Stomach (tissue), 19 donors: ENCODE measurements at places on chromosomes 12 and 14. TPM values are rescaled to one million over a fixed set of nuclear protein-coding genes. Genes with fewer than 3 reads are reported as not detected.

DNA sequence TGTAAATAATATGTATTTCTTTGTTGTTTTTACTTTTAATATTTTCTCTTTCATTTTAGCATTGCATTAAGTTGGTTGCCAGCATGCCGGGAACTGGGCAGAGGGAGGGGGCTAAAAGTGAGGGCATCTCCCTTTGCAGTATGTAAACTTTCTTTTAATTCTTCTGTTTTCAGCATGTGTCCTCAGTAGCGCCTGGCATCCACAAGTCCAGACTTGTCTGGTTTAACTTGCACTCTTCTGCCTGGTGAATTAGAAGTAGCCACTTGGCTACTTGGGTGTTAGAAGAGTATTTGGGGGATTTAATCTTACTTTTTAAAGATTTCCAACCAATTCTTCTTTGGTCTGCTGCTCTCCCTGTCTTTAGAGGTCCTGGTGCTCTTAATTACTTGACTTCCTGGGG, 117.2 kb upstream of the SCAF11 start:
- DNase-seq: no peak

- no peak for DNase-seq
Measured at GRCh38 chr12:82665142-82665923, 21.4 kb upstream of the TMTC2 start.

GRCh38 chr12:121811434-121812319, 7.9 kb downstream of the SETD1B start:
- peak; percentile 77 for DNase-seq

DNA sequence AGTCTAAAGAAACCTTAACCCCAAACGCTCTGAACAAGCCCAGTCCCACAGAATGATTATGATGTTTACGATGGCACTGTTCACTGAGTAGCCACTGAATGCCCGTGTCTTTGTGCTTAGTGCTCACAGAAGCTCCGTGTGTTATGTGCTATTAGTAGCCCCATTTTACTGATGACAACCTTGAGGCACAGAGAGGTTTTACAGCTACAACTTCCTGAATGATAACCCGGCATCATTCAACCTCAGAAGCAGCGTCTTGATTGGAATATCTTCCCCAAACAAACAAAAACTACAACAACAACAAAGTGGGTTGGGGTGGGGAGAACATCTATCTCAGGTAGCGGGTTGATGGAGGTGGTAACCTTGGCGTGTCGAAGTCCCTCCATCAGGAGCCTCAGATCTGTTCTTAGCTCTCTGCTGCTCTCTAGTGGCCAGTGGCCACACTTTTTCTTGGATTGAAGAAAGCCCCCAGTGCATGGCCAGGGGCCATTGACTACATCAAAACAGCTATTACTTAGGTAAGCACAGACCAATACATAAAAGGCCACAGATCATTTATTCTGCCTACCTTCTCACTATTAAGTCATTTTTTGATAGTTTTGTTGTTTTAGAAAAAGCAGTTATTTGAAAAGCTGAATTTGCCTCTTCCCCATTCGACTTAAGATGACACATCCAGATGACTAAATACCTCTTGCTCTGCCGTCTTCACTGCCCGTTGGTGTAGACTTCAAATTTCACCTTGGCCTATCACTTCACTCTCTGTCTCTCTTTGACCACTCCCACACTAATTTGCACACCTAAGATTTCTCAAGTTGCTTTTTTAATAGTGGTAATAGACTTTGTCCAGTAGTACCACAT, 376.9 kb downstream of the GALC start:
- peak; percentile 70 for DNase-seq

- DNase-seq: no peak
Measured at GRCh38 chr12:84857525-84858208, 54.9 kb downstream of the SLC6A15 start.

DNA sequence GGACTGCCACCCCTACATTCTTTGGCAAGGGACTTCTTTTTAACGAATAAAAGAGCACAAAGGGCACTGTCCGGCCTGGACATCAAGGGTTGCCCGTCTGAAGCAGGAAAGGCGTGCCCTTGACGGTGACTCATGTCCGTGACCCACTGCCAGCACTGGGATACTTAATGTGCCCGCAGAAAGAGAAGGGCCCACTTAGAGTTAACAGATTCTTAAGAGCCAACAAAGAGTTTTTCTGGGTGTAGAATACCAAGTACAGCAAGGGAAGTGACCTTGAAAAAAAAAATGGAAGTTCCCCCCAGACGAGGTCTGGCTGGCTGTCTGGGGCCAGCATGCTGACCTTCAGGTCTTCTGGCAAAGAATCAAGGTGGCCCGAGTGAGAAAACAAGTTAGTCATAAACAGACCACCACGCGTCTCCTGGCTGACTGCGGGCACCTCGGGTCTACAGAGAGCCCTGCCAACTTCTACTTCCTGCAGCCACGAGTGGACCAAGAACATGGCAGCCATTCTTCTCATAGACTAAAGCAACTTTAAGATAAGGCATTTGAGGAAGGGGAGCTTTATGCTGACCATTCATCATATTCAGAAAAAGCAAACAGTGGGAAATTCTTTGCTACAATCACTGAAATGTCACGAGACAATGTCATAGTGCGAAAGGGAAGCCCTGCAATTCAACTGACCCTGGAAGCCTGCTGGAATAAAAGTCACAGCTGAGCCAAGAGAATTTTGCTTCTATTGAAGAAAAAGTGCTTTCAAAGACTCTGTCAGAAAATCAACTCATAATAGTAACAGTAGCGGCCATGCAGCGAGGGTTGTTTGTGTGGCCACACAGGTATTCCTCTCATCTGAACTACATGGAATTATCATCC, 10.5 kb upstream of the SELPLG start:
- DNase-seq: no peak

DNA sequence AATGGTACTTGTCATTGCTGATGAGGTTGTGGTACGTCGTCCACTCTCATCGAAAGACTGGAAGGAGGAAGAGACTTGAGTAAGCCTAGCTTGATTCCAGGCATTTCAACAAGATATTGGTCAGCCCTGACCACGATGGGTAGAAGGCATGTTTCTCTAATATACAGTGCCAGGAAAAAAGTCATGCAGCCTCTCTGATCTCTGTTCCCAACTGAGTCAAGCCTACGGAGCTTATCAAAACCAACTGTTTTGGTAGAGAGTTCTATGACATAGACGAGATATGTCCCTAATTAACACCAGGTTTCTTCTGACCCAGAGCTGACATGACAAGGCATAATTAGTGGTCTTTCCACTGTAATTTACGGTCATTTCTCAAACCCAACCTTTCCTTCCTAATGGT, 58.5 kb downstream of the NIN start:
- no peak for DNase-seq

GRCh38 chr12:6552140-6552551, 3.7 kb downstream of the IFFO1 start:
- no peak for DNase-seq

DNA sequence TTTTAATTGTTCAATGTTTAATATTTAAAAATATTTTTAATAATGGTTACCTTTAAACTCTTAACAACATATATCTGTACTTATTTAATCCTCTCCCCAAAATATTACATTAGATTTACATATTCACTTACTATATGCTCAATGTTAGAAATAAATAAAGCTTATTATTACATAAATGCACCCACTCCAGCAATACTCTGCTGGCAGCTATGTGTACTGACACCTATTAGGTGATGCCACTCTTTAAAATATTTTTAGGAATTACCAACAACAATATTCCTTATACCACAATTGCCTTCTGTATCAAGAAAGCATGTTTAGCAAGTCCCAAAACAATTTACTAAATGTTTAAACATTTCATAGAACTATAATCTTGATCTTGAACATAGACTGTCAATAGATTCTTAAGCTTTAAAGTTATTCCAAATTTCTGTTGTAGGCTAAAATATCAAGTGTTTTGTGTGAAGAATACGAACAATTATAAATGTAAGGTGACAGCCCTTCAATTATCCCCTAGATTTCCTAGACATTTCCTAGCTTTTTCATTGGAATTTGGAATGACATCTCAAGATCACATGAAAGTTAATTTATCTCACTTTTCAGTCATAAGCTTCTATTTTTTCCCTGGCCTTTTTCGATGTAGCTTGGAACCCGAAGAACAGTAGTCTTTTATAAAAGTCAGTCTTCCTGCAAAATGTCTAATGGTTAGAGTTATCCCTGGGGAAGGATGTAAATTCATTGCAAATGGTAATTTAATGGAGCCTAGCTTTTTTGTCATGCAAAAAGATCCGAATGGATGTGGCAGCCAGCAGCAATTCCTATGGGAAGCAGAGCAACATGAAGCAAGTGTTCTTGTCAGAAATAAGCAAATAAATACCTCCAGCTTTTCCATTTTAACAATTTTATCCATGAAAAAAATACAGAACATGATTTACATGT, 907.5 kb upstream of the ATXN7L3B start:
- no peak for DNase-seq

GRCh38 chr12:117714203-117714602, 254.6 kb downstream of the KSR2 start:
- DNase-seq: no peak

GRCh38 chr12:116368196-116369194, 91.0 kb upstream of the MED13L start:
- peak; percentile 89 for DNase-seq

GRCh38 chr12:11727133-11727664, 77.7 kb downstream of the ETV6 start:
- DNase-seq: no peak

- DNase-seq: peak; percentile 73
Measured at GRCh38 chr12:93376436-93377251, 1.1 kb upstream of the NUDT4 start.

DNA sequence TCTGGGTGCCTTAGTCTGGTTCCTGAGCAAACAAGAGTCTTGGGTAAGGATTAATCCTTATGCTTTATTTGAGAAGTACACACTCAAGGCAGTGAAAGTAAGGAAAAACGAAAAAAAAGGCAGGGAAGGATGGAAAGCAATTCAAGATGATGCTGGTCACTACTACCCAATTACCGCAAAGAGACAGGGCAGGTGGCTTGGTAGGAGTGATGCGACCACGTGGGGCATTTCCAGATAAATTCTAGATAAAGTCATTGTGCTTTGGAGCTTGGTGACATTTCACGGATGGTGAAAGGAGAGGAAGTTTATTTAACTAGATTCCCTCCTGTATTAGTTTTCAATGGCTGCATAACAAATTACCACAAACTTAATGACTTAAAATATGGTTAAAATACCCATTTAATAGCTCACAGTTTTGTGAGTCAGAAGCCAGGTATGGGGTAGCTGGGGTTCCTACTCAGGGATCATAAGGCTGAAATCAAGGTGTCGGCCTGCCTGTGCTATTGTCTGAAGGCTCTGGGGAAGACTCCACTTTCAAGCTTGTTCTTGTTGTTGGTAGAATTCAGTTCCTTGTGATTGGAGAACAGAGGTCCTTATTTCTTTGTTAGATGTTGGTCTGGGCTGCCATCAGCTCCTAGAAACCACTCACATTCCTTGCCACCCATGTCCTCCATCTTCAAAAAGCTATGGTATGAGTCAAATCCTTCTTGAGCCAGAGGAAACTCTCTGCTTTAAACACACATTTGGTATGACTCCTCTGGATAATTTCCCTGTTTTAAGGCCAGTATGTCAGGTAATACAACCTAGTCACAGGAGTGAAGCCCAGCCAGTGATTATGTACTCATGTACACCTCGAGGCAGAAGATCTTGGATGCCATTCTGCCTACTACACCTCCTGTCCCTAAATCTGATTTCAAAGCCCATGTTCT, 5.6 kb upstream of the HMGA2 start:
- no peak for DNase-seq

GRCh38 chr12:11771356-11771755, 121.9 kb downstream of the ETV6 start:
- no peak for DNase-seq

DNA sequence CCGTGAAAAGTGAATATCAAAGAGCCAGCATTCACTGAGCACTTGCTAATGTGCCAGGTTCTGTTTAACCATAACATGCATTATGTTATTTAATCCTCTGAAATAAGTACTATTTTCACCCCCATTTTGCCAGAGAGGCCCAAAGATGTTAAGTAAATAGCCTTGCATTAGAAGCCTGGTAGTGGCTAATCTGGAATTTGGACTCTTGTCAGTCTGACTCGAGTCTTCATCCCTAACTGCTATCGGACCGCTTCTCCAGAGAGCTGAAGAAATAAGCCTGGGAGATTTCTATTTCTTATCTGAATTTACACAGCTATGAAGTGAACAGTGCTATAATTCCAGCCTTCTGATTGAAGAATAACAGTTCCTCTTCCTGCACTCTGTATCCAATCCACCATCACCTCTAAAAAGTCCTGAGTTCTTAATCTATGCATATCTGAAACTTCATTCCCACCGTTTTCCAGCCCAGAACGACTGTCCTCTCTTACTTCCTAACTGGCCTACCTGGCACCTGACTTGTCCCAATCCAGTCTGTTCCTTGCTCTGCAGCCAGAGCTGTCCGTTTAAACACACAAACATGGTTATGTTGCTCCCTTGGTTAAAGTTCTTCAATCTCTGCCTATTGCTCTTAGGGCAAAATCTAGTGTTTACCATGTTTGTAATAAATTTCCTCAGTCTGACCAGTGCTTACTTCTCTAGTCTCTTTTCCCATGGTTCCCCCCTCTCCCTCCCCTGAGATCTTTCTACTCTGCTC, 2.3 kb downstream of the POLR3B start:
- no peak for DNase-seq

- DNase-seq: no peak
Measured at GRCh38 chr14:63478437-63478852, 64.7 kb downstream of the PPP2R5E start.

DNA sequence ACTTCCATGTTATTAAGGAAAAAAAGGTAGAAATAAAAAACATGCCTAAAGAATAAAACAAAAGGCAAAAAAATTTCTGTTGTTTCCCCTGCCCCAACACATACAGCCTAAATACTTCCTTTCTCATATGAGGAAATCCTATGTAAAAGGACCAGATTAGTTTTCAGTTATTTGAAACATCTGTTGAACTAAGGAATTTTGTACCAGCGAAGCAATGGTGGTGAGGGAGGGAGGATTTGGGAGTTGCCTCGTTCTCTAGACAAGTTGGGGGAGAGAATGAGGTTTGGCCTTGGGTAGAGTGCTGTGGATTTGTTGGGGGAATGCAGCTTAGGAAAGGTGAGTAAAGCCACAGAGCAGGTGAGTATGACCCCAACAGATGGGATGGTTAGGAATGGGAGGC, 141.5 kb upstream of the RFLNA start:
- DNase-seq: no peak

DNA sequence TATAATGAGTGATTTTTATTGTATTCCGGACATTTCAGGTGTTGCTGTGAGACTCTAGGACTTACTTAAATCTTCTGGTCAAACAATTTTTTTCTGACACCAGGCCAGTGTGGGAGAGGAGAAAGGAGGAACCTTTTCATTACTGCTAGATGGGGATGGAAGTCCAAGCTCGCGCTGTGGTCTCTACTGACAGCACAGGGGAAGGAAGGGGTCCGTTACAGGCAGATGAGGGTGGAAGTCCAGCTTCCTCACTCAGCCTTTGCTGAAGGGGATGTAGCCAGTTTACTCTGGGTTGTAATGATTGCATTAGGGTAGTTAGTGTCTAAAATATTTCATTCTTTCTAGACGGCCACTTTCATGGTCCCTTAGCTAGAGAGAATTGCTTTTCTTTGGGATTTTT, 26.3 kb upstream of the ST8SIA1 start:
- DNase-seq: peak; percentile 13

Gene NGB
- total RNA-seq: 0.18 TPM

Gene DEGS2
- 25.0 TPM for total RNA-seq

Gene FZD10
- total RNA-seq: not detected

Gene P2RX2
- not detected for total RNA-seq

Gene INHBC
- not detected for total RNA-seq

Gene CFAP54
- total RNA-seq: not detected

Gene ATF7IP
- total RNA-seq: 52.1 TPM

Gene LHX5
- total RNA-seq: not detected

Gene IL26
- not detected for total RNA-seq

Gene DHRS4L2
- 37.4 TPM for total RNA-seq
